ENCODE measurements at places on chromosomes 6 and 20.

GRCh38 chr6:2615251-2615650, 135.5 kb downstream of the MYLK4 start:
- no peak for DNase-seq

- DNase-seq: no peak
Observed at GRCh38 chr6:70694371-70694770, 26.7 kb downstream of the SMAP1 start.

- DNase-seq: peak; percentile 7
Observed at GRCh38 chr6:7502743-7503142, 38.7 kb upstream of the DSP start.

GRCh38 chr6:11770546-11771466, 7.8 kb downstream of the ADTRP start:
- DNase-seq: peak; percentile 9

DNA sequence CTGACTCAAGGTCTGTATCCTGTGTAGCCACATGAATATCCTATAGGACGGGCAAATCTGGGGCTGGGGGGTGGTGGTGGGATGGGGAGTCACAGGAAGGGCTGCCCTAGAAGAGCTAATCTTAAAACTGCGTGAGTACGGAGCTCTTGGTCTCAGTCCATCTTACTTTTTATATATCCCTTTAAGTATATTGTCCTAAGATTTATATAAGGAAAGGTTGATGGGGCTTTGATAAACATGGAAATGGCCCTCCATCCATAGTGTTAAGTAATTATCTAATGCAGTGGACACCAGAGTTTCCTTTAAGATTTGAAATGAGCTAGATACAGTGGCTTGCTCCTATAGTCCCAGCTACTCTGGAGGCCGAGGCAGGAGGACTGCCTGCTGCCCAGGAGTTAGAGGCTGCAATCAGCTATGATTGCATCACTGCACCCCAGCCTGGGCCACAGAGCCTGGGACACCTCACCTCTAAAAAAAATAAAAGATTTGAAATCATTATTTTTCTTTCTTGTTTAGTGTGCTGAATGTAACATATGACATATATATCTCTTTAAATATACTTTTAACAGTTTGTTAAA, 24.2 kb upstream of the DYNLRB1 start:
- DNase-seq: no peak

- no peak for DNase-seq
Observed at GRCh38 chr6:2429460-2429859, 184.1 kb upstream of the GMDS start.

GRCh38 chr6:110398778-110399177, 16.6 kb downstream of the DDO start:
- no peak for DNase-seq

DNA sequence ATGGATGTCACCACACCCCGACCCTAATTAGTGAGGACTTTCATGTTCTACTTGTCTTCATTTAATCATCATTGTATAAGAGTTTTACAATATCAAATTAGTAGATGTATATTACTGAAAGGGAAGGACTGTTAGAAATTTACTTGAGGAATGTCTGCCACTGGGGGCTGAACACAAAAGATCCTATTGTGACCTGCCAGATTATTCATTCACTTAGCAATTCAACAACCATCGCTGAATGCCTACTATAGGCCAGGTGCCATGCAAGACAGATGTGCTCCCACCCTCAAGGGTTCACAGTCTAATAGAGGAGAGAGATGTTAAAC, 8.0 kb upstream of the RBCK1 start:
- DNase-seq: no peak

Measured in nephron progenitor cell (in vitro differentiated cells).